ENCODE measurements at places on chromosomes 11 and 22.

DNA sequence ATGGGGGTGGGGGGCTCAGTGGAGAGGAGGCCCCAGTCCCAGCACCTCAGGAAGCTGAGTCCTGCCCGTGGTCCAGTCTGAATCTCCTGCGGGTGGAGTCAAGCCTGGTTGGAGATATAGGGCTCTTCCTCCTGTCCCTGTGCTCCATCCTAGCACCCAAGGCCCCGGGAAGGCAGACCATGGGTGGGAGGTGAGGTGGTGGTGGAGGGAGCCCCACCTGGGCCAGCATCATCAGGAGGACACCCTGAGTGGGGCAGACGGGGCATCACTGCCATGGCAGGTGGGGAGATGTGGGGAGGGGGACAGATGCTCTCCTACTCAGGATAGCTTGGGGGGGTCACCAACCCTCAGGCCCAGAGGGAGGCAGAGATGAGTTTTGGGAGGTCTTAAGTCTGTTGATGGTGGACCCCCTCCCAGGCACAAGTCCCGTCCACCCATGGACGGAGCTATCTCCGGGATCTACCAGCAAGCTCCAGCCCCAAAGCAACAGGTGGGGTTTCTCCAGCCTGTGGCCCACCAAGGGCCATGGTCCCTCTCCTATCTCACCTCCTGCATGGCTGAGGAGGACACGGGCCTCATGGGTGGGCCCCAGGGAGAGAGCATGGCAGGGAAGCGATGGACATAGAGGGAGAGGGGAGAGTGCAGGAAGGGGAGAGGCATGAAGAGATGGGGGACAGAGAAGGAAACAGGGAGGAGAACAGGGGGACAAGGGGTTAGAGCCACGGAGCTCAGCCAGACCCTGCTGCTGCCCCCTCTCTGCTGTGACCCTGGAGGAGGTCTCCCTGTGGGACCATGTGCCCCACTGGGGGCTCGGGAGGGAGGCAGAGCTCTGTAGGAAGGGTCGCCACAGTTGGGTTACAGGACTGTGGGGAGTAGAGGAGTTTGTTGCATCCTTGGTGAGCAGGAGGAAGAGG is 1.3 kb downstream of the MRGPRE start:
- DNase-seq: no peak

DNA sequence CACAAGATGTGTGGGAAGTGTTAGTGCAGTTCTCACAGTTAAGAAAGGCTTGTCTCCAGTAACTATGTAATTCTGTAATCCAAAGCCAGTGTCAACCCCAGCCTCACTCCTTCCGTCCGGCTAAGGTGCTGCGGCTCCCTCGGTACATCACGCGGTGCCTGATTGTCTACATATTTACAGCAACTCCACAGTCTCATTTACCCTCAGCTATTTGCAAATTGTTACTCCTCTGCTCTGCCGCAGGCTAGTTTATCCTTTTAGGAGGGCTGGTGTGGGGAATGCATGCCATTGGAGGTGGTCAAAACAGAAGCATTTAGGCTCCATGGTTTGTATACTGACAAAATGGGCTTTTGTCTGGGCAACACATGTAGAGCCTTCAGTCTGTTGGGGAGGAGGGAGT is 358.3 kb downstream of the METTL15 start:
- no peak for DNase-seq

DNA sequence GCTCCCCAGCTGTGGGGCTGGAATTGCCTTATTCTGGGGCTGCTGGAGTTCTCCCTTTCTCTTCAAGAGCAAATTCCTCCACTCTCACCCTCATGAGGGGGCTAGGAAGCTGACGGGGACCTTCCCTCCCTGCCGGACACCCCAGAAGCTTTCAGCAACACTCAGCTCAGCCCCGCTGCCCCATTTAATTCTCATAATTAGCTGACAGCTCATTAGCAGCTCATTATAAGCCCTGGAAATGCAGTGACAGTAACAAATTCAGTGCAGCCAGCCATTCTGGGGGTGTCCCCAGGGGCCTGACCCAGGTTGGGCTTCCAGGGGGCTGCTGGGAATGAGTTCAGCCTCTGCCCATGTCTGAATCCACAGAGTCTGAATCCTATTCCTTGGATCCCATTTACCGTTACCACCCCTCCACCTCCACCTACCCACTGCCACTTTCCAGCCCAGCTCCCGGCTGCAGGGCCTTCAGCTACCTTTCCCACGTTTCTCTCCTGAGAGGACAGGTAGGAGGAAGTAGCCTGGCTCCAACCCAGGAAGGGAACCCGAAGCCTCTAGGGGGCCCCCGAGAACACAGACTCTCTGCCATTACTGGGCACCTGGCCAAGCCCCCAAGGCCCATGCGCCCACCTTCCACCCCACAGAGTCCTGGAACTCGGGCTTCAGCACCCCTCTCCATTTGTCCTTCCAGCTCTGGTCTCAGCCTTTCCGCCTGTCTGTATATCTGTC is 101.7 kb upstream of the LMO1 start:
- no peak for DNase-seq

DNA sequence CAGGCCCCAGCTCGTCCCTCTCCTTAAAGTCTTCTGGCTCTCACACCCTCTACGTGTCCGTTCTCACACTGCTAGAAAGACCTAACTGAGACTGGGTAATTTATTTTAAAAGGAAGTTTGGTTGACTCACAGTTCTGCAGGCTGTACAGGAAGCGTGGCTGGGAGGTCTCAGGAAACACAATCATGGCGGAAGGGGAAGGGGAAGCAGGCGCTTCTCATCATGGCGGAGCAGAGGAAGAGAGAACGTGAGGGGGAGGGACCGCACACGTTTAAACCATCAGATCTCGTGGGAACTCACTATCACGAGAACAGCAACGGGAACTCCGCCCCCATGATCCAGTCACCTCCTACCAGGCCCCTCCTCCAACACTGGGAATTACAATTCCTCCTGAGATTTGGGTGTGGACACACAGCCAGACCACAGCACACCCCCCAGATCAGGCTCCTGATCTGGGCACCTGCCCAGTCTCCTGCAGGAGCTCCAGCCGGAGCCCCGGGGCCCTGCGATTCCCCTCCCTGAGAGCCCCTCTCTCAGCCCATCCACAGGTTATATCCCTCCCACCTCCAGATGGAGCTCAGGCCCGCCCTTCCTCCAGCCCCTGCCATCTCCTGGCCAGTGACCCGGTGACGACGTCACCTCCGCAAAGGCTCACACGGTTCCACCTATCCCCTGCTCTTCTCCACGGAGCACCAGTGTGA is 170.2 kb downstream of the BRD1 start:
- peak; percentile 73 for DNase-seq

- DNase-seq: no peak
These were observed 66.5 kb downstream of the GGTLC2 start for GRCh38 chr22:22710719-22711531.

DNA sequence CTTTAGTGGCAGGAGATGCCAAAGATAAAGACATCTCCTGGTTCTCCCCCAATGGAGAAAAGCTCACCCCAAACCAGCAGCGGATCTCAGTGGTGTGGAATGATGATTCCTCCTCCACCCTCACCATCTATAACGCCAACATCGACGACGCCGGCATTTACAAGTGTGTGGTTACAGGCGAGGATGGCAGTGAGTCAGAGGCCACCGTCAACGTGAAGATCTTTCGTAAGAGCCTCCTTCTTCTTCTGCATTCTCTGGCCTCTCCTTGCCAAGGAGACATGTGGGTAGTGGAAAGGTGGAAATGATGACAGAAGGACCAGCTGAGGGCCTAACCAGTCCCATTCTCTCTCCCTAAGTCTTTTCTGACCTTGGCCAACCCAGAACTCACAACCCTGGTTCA is 110.1 kb upstream of the TTC12 start:
- DNase-seq: peak; percentile 81

DNA sequence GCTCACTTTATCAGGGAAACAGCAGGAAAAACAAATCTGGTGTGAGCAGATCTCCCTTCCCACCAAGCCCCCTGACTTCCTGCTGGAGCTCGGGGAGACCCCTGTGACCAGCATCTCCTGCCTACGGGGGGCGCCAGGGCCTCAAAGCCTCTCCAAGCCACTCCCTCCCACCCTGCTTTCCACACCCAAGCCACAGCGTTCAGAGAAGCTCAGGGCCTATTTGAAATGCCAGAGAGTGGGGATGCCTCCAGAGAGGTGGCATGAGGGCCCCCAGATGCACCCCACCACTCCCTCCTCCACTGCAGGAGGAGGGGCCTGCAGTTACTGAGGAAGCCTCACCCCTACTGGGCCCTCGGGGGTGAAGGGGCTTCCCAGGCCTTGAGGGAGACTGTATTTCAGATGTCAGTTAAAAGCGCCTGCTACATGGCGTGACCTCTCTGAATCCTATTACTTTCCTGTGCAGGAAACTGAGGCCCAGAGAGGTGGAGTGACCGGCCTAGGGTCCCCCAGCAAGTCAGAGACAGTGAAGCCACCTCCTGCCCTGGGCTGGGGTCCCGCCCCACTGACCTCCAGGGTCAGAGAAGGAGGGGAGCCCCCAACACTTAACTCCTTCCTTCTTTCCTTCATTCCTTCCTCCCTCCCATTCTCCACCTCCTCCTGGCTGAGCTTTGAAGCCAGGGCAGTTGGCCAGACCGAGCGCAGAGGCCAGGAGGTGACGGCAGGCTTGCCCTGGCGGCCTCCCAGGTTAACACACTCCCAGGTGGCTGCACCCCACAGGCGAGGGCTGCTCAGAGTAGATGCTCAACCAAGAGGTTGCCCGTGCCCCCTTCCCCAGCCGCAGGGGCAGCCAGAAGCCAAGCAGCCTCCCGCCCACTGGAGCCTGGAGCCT is 6.0 kb upstream of the CDKN1C start:
- no peak for DNase-seq

DNA sequence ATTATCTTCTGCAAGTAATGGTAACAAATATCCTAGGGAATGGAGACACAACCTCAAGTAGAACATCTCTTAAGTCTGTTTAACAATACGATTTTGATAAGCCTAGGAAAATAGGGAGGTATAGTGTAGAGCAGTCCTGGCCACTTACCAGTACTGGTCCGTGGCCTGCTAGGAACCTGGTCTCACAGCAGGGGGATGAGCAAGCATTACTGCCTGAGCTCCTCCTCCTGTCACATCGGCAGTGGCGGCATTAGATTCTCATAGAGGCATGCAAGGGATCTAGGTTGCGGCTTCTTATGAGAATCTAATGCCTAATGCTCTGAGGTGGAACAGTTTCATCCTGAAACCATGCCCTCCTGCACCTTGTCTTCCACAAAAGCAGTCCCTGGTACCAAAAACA is 4.4 kb downstream of the OR51V1 start:
- DNase-seq: no peak

DNA sequence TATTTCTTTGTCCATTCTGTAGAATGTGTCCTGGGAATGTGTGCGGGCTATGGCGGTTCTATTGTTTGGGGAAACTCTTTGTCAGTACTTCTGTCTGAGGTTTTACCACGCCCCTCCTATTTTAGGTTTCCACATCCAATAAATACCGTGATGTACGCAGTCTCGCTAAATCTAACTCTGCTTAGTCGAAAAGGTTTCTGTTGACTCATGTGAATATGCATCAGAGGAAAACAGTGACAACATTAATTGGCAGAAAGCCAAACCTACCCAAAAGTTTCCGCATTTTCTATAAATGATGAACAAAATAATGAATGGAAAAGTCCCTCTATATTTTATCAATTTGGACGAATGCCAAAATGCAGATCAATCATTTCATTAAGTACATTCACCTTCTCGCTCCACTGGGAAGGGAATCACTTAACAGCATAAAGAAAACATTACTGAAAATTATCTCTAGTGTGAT is 143.4 kb downstream of the MAML2 start:
- DNase-seq: no peak

DNA sequence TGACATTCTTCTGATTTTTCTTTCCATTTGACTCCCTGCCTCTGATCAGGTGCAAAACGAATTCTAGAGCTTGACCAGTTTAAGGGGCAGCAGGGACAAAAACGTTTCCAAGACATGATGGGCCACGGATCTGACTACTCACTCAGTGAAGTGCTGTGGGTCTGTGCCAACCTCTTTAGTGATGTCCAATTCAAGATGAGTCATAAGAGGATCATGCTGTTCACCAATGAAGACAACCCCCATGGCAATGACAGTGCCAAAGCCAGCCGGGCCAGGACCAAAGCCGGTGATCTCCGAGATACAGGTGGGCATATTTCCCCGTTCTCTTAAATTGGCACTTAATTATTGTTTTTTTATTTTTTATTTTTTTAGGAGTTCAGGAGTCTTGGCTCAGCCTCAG is 15.4 kb downstream of the XRCC6 start:
- no peak for DNase-seq

- DNase-seq: no peak
These were observed 89.8 kb downstream of the PIWIL4 start for GRCh38 chr11:94656968-94657367.

GRCh38 chr11:256952-257737 is 20.4 kb downstream of the PSMD13 start:
- peak; percentile 80 for DNase-seq

GRCh38 chr11:19199771-19200170 is 2.0 kb downstream of the CSRP3 start:
- no peak for DNase-seq

DNA sequence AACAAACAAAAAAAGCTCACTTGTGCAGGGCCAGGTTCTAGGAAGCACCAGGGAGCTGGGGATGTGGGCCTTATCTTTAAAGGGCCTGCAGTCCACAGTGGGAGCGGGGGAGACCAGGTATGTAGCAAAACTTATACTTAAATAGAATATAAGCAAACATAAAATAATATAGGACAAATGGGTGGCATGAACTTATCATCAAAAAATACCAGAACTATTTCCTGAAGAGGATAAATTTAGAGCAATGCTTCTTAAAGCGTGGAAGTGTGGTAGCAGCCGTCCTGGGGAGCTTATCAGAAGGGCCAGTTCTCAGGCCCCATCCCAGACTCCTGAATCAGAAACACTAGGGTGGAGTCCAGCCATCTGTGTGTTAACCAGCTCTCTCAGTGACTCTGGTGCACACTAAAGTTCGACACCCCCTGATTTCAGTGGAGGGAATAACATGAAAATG is 9.3 kb downstream of the VPS26B start:
- DNase-seq: no peak

- DNase-seq: no peak
These were observed 55.1 kb downstream of the CEP164 start for GRCh38 chr11:117382746-117383145.

- peak; percentile 79 for DNase-seq
These were observed 217.0 kb downstream of the DYNC2H1 start for GRCh38 chr11:103326070-103326794.

DNA sequence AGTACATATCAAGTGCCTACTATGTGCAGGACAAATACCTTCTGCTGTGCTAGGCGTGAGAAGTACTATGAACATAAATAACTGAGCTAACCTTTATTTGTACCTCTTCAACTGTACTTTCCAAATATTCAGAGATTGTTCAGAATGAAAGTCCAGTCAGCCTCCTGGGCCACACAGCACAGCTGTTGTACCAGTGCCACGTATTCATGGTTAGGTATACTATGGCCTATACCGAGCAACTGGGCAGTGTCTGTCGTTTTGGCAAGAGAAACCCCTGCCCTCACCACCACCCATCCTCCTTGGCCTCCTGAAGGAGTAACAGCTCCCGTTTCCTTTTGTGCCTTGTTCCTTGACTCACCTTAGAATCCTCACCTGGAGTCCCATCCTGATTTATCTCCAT is 53.0 kb downstream of the RASSF10 start:
- DNase-seq: no peak

- DNase-seq: no peak
These were observed 251.9 kb downstream of the ST3GAL4 start for GRCh38 chr11:126607374-126607773.

- peak; percentile 49 for DNase-seq
These were observed 2.9 kb upstream of the ARFGAP2 start for GRCh38 chr11:47179655-47179991.

- no peak for DNase-seq
These were observed 21.6 kb upstream of the PEX26 start for GRCh38 chr22:18056161-18056666.

- peak; percentile 40 for DNase-seq
These were observed 5.5 kb downstream of the ZC3H12C start for GRCh38 chr11:110098645-110099044.
